ENCODE measurements at places on chromosomes 6 and 20.

- DNase-seq = no peak
These were observed 76.3 kb downstream of the BCAS1 start for GRCh38 chr20:53994088-53994487.

DNA sequence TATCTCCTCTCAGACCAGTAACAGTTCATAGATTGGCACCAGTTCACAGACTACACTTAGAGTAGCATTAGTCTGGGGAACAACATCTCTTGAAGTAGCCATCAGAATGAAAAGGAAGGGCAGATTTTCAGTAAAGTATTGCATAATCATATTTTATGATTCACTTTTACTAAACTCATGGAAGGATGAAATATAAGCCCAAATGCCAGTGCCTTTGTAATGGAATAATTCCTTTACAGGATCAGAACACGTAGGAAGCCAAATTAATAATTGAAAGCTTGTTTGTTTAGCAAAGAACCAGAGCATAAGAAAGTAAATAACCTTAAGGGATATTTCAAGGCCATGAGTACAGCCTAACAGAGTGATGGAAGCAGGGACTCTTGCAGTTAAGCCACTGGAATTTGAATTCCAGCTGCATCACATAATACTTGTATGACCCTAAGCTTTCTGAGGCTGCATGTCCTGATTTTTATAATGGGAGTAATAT is 11.4 kb upstream of the LOC128125822 start:
- no peak for DNase-seq

- no peak for DNase-seq
These were observed 3.9 kb downstream of the EPM2A start for GRCh38 chr6:145731447-145731846.

DNA sequence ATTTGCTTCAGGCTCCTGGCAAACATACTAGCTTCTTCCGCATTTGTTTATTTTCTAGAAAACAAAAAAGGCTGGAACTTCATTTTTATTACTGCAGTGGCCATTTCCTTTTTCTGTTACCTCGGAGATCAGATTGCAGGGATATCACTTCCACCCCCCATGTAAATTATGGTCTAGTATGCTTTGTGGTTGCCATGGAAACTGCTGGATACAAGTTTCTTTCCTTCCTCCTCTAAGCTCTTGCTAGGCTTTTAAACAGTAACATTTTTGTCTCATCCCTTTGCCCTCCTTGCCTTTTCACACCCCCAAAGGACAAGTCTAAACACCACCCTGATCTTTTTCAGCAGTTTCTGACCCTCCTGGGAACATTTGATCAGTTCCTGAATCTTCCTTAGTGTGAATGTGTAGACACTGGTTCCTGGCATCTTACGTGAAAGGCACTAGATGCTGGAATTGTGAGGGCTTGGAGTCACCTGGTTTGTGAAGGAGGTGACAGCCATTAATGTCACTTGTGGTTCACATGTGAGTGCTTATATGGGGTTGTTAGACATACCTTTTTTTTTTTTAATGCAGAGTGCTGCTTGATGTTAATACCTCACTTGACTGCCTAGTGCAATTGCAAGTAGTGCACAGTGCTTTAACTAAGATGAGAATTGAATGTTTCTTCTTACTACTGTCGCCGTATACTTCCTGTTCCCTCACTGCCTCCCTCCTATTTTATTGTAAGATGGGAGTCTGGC is 181.6 kb downstream of the JARID2 start:
- no peak for DNase-seq

- DNase-seq = no peak
These were observed 26.9 kb upstream of the FANCE start for GRCh38 chr6:35425284-35425683.

DNA sequence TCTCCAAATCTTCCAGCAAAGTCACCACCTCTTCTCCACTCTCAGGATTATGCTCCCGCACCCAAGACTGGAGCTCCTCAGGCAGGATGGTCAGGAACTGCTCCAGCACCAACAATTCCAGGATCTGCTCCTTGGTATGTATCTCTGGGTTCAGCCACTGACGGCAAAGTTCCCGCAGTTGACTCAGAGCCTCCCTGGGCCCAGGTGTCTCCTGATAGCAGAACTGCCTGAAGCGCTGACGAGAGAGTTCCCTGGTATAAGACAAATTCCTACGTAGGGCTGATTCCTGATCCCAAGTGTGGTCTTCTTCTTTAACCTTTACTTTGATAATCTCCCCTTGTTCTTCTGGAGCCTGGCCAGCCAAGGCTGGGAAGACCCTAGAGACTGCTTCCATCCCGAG is 60.6 kb downstream of the GPX5 start:
- DNase-seq = no peak

- DNase-seq = peak; percentile 26
These were observed 1.9 kb upstream of the IRF4 start for GRCh38 chr6:389622-390021.

DNA sequence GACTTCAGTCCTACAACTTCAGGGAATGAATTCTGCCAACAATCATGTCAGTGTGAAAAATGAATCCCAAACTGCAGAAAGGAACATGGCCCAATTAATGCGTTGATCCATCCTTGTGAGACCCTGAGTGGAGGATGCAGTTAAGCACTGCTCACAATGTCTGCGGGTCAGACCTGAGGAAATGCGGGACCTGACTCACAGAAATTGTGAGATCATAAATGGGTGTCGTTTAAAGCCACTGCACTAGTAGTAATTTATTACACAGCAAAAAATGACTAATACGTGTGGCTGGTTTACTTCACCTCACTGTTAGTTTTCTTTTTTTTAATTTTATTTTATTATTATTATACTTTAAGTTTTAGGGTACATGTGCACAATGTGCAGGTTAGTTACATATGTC is 505.0 kb downstream of the PRKN start:
- no peak for DNase-seq

- DNase-seq = no peak
These were observed 551.6 kb downstream of the COL12A1 start for GRCh38 chr6:74654296-74654695.

GRCh38 chr20:24507182-24507853 is 37.9 kb downstream of the SYNDIG1 start:
- DNase-seq = no peak

DNA sequence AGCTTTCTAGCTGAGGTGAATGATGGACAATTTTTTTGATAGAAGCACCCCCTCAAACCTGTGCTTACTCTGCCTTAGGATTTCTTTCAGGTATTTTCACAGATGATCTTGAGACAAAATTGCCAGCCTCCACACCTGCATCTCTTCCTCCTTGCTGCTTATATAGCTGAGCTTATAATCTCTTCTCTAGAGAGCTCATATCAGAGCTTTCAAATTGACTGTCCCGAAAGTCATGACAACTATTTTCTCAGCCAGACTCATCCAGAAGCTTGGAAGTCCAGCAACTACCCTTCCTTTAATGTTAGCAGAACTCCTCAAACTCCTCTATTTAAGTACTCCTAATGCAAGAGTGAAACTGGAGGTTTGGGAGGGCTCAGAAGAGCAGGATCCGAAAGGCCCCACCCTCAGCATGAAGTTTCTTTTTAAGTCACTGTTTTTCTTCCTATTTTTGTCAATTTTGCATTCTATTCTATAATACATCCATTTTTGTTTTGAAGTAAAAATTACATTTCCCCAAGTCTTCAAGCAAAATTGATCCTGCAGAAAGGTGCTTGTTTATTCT is 12.7 kb downstream of the CGA start:
- DNase-seq = no peak

DNA sequence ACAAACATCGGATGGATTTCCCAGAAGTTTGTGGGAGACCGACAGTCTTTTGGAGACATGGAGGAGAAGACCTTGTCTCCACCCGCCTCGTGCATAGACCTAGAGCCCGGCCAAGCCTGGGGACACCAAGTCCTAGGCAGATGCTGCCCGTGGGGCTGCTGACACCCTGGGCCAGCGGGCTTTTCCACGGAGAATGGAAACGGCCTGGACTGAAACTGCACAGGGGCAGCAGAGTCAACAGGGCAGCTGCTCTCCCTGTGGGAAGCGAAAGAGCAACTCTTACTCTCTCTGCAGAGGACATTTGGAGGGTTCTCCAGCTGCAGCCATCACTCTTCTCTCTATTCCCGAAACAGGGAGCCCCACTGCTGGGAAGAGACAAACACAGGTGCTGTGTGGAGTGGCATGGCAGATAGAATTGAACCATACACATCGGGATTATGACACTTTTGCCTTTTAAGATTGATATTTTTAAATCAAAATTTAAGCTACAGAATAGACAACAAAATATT is 401.2 kb downstream of the THBS2 start:
- no peak for DNase-seq

DNA sequence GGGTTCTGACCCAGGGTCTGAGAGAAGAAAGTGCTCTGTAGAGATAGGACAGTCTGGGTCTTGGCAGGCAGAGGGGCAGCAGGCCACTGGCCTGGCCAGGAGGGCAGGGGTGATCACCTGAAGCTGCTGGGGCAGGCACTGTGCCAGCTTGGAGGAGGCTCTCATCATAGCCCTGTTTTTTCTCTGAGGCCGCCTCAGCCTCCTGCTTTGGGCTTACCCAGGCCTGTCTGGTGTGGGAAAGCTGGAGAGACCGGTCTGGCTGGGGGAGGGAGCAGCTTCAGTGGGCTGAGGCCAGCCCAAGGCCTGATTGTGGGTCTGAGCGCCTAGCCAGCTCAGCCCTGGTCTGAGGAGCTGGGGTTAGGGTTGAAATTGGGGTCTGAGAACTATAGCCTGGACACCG is 3.9 kb downstream of the LPIN3 start:
- DNase-seq = no peak

DNA sequence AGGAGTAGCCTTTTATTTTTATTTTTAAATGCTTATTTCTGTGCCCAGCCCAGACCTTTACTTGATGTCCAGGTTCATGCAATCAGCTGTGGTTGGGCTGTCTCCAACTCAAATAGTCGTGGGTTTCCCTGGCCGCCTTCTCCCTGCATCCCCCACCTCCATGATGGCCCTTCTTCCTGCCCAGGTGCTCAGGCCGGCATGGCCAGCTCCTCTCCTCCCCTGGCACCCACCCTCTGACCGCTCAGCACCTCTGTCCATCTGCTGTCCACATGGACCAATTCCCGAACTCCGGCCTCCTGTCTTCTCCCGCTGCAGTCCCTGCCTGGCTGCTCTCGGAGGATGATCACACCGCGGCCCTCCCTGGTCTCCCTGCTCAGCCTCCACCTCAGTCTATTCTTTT is 81.2 kb upstream of the SULF2 start:
- DNase-seq = no peak

DNA sequence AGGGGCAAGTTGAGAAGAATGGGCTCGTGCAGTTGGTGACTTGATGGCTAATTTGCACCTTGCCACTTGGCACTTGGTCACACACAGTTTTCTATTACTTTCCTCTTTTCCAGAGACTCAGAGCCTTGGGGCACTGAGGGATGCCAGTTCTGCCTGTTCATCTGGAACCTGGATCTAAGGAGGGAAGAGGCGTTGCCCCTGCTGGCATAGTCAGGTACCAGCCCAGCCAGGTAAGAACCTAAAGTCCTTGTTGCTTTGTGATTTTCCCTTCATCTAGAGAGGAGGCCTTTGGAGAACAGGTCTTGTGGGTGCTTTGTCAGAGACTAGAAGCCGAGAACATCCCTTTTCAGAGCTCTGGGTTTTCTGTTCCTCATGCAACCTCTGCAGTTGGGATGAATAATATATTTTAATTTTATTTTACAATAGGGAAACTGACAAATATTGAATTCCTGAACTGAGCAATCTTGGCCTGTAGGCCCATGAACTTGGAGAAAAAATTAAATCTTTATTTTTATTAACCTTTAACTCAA is 11.4 kb downstream of the SYTL3 start:
- no peak for DNase-seq

GRCh38 chr6:49457771-49458170 is 5.3 kb downstream of the MMUT start:
- no peak for DNase-seq

- no peak for DNase-seq
These were observed 15.0 kb downstream of the IMPG1 start for GRCh38 chr6:76057469-76057868.

DNA sequence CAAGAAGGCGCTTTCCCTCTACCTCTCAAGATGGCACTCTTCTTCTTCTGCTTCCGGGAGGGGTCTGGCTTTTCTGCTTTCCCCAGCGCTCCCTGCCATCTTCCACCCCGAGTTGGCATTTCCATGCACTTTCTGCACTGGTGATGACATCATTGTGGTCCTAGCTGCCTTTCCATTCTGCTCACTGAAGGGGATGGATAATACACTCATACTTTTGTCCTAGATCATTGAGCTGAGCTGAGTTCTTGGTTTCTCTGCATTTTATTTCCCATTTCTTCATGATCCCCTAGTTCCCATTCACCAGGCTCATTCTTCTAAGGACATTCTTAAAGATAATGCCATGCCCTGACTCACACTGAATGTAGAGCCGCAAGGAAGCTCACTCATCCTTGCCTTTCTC is 96.7 kb downstream of the EDN1 start:
- DNase-seq = no peak

- no peak for DNase-seq
These were observed 9.1 kb downstream of the ATP9A start for GRCh38 chr20:51758978-51759544.

DNA sequence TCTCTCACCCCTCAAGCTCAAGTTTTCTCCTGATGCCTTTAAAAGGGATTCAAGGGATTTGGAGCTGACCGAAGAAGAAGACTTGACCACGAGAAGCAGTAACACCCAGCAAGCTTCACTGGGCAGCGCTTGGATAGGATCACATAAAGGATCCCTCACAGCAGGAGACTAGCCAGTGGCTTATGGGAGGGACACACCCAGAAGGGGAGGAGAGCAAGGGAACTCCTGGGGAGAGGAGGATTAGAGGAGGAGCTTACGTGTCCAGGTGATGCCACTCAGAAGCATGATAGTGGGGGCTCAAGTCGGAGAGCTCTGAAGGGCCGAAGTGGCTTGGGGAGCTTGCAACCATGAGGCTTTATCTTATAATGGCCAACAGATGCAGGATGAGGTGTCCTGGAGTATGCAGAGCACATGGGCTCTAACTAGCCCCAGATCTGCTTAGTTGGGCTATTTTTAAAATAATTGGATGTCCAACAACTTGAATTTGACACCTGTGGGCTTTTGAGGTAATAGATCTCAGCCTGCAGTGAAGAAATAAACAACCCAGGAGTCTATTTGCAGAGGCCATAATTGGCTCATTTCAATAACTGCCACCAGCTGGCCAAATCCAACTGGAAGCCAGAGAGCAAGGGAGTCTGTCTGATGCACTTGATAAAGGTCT is 137.9 kb upstream of the EXOC2 start:
- no peak for DNase-seq

GRCh38 chr6:157569543-157569942 is 188.6 kb downstream of the ZDHHC14 start:
- DNase-seq = peak; percentile 47

GRCh38 chr6:169194737-169195136 is 58.9 kb downstream of the THBS2 start:
- no peak for DNase-seq

GRCh38 chr20:21182832-21183563 is 57.1 kb downstream of the KIZ start:
- no peak for DNase-seq

DNA sequence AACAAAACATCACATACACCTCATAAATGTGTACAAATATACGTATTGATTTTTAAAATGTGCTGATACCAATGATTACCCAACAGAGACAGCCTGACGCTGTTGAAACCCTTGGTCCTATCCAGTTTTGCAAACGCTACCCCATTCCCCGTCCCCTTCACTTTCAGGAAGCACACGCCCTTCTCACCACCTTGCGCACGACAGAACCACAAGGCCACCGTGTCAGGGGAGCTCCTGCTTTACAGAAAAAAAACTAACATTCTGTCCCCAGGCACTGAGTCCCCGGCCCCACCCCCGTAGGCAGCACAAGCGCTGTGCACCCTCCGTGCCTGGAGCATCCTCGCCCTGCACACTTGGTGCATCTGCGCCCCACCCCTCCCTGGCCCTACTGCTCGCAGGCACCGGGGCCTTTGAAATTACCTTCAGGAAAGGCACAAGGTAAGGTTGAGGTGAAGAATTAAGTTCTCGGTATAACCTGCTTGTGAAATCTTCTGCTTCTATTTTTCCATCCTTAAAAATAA is 58.5 kb downstream of the TAF4 start:
- DNase-seq = no peak

All from central memory CD4-positive, alpha-beta T cell (primary cell).